ENCODE measurements at places on chromosomes 13 and 19.

DNA sequence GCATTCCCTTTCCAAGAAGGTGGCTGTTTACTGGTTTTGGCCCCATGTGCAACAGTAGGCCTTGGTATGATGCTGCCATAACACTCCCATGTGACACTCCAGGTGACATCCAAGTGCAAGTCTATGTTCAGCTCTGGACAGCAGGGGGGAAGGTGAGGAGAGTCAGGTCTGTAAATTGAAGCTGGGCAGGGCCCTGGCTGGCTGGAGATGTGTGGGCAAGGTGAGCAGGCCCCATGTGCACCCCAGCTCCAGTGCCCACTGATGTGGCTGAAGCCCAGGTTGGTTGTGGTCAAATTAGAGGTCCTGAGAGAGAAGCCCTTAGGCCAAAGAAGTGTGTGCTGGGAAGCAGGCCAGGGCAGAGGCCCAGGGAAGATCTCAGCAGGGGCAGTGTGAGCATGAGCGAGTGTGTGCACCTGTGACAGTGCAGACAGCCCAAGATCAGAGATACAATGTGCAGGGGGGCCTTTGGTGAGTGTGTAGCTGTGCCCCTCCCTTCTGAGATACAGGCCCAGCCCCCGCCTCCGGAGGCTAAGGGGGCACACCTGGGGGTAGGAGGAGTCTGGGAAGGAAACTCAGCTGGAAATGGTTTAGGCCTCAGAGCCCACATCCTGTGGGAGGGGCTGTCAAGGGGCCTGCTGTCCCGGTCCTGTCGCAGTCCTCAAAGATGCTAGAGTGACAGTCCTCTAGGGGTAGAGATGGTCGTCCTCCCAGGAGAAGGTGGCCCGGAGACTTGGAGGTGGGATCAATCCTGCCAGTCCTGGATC lies 18.6 kb downstream of the DEDD2 start:
- DNase-seq, result no peak

- no peak for DNase-seq
Observed at GRCh38 chr13:27005556-27005955, 166.1 kb downstream of the USP12 start.

- DNase-seq, result no peak
Observed at GRCh38 chr13:48653472-48653939, at the start of gene CYSLTR2. CYSLTR2 (plus strand) TSS chr13:48653929; CDS start chr13:48706818, 52,889 bp downstream.

DNA sequence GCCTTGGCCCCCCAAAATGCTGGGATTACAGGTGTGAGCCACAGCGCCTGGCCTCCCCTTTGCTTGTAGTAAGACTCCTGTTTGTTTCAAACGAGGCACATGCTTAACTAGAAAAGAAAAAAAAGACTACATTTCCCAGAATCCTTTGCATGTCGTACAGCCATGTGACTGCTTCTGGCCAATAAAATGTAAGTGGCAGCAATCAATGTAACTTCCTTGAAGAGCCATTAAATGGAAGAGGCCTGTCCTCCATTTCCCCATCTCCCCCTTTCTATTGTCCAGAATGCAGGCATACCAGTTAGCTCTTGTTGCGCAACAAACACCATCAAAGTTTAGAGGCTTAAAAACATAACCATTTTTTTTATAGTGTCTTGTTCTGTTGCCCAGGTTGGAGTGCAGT lies 10.4 kb upstream of the GPR32 start:
- no peak for DNase-seq

GRCh38 chr19:15216363-15216762 lies 15.6 kb upstream of the NOTCH3 start:
- no peak for DNase-seq

- no peak for DNase-seq
Observed at GRCh38 chr13:21813110-21813509, 142.2 kb downstream of the FGF9 start.

DNA sequence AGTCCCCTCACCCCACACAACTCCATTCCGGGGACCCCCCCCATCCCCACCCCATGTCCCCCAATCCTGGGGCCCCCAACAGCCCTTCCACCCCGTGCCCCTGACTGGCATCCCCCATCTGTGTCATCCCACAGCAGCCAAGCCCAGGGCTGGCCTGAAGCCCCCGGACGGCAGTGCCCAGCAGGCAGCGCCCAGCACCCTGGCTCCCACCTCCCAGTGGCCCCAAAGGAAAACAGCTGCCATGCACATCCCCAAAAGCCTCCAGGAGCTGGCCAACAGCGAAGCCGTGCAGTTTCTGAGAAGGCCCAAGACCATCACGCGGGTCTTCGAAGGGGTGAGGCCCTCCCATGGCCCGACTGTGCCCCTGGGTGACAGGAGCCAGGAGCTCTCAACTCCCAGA lies 1.4 kb downstream of the SYNGR4 start:
- DNase-seq, result no peak

GRCh38 chr13:22618002-22618401 lies 562.8 kb upstream of the SGCG start:
- DNase-seq, result no peak

- DNase-seq, result no peak
Observed at GRCh38 chr19:4951656-4952055, 17.3 kb upstream of the KDM4B start.

DNA sequence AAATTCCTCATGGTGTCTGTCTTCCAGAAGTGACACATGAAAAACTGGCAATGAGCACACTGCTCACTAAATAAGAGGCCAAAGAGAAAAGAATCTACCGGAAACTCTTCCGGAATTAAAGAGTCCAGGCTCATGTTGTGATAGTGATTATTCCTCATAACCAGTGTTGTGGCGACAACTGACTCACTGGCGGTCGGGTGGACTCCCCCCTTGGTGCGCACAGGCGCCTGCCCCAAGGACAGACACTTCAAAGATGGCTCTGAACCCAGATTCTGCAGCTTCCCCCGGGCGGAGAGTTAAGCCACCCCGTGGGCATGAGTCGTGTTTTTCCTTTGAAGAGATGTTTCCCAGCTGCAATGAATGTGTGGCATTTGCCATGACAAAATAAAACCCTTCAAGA lies 10.3 kb downstream of the IL17D start:
- no peak for DNase-seq

DNA sequence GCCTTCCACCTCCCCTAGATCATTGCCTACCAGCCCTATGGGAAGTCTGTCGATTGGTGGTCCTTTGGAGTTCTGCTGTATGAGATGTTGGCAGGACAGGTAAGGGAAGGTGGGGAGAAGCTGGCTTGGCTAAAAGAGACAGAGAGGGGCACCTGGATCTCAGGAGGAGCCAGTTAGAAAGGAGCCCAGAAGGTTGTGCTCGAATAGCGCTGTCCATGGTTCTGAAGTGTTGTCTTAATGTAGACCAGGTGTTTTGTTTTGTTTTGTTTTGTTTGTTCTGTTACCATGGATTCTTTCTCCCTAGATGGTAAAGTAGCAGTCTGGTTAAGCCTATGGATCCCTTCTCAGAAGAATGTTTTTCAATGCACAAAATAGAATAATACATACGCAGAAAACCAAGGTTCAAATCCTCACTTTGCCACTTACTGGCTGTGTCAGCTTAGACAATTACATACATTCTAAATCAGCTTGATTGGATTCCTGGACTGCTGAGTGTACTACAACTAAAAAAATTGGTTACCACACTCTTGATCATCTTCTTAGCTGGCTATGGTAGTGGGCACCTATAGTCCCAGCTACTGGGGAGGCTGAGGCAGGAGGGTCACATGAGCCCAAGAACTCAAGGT lies 5.9 kb upstream of the CACNG7 start:
- no peak for DNase-seq

GRCh38 chr13:87941226-87941625 lies 270.1 kb downstream of the SLITRK5 start:
- no peak for DNase-seq

DNA sequence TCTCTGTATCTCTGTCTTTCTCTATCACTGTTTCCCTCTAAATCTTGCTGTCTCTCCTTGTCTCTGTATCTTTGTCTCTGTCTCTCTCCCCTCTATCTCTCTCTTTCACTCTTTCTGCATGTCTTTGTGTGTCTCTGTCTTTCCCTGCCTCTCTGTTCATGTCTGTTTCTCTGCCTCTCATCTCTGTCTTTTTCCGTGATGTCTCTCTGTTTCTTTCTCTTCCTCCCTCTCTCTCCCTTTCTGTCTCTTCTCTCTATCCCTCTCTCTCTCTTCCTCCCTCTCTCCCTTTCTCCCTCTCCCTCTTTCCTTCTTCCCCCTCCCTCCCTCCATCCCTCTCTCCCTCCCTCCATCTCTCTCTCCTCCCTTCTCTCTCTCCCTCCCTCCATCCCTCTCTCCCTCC lies 56.7 kb upstream of the NFIC start:
- no peak for DNase-seq

DNA sequence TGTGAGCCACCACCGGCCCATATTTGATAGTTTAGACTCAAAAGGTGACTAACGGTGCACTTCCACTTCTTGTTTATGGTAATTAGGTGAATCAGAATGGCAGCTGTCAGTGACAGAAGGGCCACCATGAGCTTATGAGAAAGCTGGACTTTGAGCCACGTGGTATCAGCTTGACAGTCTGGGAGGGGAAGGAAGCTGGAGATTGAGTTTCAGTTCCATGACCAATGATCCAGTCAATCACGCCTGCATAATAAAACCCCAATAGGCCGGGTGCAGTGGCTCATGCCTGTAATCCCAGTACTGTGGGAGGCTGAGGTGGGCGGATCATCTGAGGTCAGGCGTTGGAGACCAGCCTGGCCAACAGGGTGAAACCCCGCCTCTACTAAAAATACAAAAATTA lies 8.2 kb downstream of the EID2B start:
- no peak for DNase-seq

- no peak for DNase-seq
Observed at GRCh38 chr13:43374621-43375020, 351.2 kb downstream of the DNAJC15 start.

DNA sequence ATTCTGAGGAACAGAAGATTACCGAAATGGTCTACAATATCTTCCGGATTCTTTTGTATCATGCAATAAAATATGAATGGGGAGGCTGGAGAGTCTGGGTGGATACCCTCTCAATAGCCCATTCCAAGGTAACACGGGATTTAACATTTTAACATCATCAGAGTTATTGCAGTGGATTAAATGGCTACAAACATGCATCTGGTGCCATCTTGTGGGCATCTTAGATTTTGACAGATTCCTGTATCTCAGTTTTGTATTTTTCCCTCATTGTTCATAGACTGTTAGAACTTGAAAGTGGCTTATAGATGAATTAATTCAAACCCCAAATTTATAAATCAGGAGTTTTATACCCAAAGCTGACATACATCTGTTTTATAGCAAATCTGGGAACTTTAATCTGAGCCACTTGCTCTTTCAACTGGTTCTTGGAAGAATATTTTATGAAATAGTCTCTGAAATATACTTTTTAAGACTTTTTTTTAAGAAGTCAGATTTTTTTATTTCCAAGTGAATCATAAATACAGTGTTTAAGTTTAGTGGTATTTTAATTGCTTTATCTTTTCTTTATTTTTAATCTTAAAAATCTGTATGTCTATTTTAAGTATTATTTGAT lies 215.2 kb downstream of the NBEA start:
- DNase-seq, result no peak

GRCh38 chr19:38252941-38253691 lies 3.1 kb downstream of the PPP1R14A start:
- DNase-seq, result no peak

DNA sequence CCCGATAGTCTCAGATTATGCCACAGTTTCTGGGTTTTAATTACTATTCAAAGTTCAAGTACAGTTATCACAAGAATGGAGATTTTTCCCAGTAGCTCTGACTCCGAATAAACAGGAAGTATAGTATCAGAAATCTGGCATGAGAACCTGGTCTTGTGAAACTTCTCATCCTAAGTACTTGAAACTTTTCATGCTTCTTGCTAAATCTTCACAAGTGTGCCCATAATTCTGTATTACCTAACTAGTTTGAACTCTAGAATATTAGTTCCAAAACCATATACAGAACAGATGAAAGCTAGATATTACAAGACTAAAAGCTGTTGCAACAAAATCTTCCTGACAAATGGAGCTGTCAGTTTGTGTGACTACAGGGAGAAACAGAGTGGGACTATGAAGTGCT lies 70.5 kb upstream of the CSNK1A1L start:
- DNase-seq, result no peak

DNA sequence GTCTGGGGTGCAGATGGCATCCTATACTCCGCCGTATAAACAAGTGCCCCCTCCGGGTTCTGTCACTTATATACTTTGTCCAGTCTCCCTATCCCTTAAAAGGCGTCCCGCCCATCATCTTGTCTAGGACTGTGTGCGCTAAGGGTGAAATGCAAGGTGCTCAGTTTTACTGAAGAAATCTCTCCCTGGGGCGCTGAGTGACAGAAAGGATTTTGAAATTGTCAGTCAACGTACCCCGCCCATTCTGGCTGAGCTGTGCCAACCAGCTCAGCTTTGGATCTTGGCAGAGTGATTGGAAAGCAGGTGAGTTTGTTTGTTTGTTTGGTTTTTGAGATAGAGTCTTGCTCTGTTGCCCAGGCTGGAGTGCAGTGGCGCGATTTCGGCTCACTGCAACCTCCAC lies 4.1 kb upstream of the TMEM161A start:
- DNase-seq, result no peak

DNA sequence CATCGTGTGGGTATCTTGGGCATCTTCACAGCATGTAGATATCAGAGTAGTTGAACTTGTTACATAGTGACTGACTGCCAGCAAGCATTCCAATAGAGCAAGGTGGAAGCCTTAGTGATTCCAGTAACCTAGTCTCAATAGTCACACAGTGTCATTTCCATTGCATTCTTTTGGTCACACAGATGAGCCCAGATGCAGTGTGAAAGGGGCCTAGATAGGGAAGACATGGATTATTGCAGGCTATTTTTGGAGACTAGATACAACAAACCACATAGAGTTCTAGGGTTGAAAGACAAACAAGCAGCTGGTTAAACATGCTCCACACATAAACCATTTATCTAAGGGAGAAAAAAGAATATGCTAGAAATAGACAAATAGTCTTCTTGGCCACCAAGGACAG lies 553.5 kb downstream of the DCT start:
- DNase-seq, result no peak

- no peak for DNase-seq
Observed at GRCh38 chr19:34430738-34431625, 2.8 kb downstream of the UBA2 start.

DNA sequence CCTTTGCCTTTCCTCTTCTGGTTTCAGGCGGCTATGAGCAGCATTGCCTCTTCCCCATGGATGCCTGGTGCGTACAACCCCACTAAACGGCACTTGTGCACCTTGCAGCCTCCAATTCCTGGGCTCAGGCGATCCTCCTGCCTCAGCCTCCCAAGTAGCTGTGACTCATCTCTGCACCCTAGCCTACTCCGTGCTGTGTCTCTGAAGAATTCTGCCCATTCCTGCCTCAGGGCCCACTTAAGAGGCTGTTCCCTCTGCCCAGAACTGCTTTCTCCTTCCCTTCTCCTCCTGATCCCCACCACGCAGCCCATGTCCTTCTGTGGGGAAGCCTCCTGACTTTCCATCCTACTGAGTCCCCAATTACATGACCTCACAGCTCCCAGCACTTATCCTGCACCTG lies 142.2 kb upstream of the ZNF507 start:
- no peak for DNase-seq
